Lower leg skin (tissue), 4 donors: ENCODE measurements at places on chromosomes 16 and 17. TPM values are rescaled to one million over a fixed set of nuclear protein-coding genes. Genes with fewer than 3 reads are reported as not detected.

- no peak for DNase-seq
Observed at GRCh38 chr16:73523209-73523608, 475.3 kb upstream of the ZFHX3 start.

DNA sequence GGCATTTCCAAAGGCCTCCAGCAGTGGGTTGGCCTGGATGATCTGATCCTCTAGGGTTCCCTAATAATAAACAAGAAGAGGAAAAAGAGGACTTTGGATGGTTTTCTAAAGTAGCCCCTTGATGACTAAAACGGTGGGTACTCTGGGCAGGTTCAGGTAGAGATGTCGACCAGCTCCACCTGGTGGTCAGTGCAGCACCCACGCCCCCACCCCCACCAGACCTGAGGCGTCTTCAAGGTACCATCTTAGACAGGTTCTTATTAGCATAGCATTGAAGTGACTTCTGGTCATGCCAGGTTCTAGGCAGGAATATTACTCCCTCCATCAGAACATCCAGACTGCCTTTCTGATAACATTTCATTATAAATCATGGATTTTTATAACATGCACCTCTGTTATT lies 15.0 kb downstream of the MYH13 start:
- no peak for DNase-seq

DNA sequence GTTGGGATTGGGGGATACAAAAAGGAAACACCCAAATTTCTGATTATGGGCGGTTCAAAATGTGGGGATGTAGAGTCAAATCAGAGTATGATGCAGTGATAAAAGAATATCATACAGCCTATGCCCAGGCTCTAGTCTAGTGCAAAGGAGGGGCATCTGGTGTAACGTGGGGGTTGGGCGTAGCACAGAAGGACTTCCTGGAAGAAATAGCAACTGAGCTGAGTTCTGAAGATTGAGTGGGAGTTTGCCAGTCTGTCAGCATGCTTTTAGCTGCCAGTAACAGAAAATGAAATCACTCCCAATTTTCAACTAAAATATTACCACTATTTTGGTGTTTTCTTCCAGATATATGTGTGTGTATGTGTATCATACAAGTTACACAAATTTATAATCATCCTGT lies 196.9 kb downstream of the SPECC1 start:
- DNase-seq = no peak

ABCA5 gene
- total RNA-seq = 63.3 TPM

WNT9B gene
- total RNA-seq = 1.1 TPM

ACSM5 gene
- total RNA-seq = 5.5 TPM

GRCh38 chr16:10428433-10429168 lies 42.7 kb downstream of the ATF7IP2 start:
- no peak for DNase-seq

EXOC3L1 gene
- 1.3 TPM for total RNA-seq

DNA sequence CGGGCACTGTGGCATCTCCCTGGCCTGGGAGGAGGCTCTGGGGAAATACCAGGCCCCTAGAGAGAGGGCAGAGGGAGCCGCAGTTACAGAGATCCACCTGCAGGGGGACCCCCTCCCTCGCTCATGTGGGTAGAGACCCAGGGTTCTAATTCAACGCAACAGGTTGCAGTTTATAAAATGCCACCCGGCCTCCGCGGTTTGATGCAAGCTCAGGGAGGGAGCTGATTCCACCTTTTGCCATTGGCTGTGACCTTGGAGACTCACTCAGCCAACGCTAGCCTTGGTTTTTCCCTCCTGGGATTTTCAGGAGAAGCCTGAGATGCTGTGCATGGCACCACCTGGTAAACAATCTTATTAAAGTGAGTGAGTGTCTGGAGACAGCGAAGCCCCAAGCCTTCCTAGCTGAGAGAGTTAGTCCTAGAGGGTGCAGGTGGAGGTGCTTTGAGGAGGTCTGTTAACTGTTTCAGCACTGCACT lies 12.1 kb downstream of the TTLL6 start:
- DNase-seq = no peak

DNA sequence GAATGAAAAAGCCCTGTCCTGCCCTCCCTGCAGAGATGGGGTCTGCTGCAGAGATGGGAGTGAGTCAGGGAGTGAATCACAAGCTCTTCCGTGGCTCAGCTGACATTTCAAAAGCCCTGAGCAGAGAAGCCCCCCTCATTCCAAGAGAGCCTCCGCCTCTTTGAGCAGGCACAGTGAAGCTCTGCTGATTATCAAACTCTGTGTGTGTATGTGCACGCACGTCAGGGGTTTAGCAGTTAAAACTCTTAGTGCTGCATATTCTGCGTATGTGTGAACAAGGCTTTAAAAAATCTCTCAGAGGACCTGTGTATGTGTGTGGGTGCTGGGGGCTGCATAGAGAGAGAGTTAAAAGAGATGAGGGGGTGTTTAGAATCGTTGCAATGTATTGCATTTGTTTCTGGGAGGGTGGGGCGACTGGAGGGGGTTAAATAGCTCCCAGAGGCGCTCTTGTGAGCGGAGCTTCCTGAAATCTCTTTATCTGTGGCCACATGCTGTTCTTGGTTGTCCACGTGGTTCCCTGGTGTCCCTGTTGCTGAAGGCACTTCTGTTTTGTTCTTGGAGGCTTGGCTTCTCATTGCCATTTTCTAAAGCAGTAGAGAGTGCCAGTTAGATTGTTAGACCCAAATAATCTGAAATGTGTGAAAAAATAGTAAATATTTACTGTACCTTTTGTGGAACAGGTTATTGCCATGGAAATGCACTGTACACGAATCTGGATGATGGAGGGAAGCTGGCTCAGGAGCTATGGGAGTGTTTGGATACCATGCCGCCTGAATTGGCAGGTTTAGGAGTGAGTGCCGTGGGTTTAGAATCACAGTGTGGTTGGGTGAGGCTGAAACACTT lies 116.6 kb downstream of the PRKCB start:
- DNase-seq = peak; percentile 68

- DNase-seq = no peak
Observed at GRCh38 chr17:30472238-30472890, 4.8 kb upstream of the GOSR1 start.

GRCh38 chr17:66518677-66519076 lies 216.3 kb downstream of the PRKCA start:
- no peak for DNase-seq

- DNase-seq = no peak
Observed at GRCh38 chr17:72947475-72947874, 145.0 kb downstream of the SLC39A11 start.

DNA sequence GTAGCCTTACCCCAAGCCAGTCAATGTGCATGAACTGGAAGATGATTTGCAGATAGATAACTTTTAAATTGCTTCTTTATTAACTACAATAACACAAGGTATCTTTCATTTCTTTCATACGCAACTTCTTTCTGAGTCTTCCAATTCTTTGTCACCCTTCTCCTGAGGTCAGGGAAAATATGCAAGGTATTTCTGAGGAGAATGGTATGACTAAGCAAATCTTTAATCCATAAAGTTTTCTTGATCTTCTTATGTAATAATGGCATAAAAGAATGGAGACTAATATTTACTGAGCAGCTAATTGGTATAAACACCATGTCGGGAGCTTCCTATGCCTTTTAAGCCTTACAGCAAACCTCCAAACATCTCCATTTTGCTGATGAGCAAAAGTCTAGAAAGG lies 438.9 kb downstream of the KCNJ2 start:
- no peak for DNase-seq

DNA sequence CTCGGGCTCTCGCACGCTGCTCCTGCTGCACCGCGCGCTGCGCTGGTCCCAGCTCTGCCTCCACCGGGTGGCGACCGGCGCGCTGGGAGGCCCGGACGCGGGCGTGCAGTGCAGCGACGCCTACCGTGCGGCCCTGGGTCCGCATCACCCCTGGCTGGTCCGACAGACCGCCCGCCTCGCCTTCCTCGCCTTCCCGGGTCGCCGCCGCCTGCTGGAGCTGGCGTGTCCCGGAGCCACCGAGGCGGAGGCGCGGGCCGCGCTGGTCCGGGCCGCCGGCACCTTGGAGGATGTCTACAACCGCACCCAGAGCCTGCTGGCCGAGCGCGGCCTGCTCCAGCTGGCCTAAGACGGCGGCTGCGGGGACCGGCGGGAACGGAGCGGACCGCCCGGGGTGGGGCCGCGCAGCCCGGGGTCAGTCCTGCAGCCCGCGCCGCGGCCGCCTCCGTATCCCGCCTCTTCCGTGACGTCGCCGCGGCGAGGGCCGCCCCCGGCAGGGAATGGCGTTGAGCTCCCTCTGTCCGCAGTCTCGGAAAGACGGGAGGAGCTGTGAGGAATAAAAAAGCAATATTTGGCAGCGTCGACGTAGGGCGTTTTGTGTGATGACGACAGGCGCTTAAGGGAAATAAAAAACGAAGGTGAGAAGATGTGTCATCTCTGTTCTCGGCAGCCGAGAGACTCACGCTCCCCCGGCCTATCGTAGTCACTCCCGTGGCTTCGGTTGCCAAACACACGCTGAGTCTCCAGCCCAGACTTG lies 1.4 kb downstream of the GLTPD2 start:
- peak; percentile 96 for DNase-seq

- no peak for DNase-seq
Observed at GRCh38 chr16:85221771-85222154, 109.5 kb upstream of the CIBAR2 start.

DNA sequence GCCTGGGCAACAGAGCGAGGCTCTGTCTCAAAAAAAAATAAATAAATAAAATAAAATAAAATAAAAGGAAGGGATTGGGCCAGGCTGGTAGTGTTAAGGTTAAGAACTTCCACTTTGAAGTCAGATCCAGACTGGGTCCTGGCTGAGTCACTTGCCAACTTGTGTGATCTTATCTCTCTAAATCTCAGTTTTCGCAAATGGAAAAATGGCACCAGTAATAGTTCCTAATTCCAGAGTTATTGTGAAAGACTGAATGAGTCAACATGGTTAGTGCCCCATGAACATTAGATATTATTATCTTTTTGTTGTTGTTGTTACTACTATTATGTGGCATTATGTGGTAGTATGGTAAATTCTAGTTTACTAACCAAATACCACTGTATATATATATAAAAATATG lies 188.0 kb upstream of the AXIN2 start:
- DNase-seq = no peak

KCNJ18 gene
- total RNA-seq = 29.6 TPM

GRCh38 chr16:30429418-30429677 lies 482 bp downstream of the DCTPP1 start:
- no peak for DNase-seq

CD300H gene
- total RNA-seq = not detected

- DNase-seq = no peak
Observed at GRCh38 chr16:63922560-63922959, 1199.3 kb downstream of the CDH11 start.

SLC52A1 gene
- 6.1 TPM for total RNA-seq

ARHGAP44 gene
- total RNA-seq = 2.9 TPM

GRCh38 chr16:19542138-19542821 lies 13.2 kb upstream of the VPS35L start:
- DNase-seq = no peak

DNA sequence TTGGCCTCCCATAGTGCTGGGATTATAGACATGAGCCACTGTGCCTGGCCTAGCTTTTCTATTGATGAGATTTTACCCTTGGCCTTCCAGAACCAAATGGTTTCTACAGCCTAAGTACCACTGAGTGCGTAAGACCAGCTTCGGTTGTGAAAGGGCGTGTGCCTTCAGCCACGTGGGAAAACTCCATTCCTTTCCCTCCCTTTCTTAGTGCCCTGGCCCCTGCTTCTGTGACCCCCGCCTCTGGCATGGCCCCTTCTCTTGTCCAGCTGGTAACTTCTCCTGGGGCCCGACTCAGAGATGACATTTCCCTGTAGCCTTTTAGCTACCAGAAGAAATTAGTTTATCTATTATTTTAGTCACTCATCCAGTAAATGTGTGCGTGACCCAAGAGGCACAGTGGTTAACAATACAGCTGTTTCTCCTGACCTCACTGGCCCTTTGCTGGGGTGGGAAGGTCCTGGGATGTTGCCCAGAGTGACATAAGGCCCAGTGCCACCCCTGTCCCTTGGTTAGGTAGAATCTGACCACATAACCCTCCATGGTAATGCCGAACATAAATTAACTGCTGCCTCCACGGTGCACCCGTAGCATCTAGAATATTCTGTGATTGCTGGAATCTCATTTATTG lies 97.3 kb downstream of the PLCG2 start:
- no peak for DNase-seq

DNA sequence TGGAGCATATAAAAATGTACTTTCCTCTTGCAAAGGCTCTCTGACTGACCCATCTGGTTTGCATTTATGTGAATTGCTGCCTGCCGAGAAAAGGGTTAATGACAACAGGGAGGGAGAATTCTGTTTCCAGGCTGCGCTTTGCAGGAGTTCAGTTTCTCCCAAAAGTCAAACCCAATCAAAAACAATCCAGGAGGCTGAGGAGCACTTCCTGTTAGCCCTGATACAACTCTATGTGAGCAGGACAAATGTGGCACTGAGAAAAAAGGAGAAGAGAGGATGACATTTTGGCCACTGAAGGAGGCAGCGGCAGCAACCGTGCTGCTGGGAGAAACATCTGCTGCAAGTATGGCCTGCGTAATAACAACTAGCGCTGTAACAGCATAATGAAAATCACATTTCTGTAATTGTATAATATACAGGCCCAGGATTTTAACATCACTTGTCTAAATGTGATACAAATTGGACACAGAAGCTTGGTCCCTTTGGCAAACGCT lies 26.8 kb upstream of the ELAC2 start:
- DNase-seq = peak; percentile 83

- DNase-seq = no peak
Observed at GRCh38 chr17:73387746-73388577, 76.2 kb upstream of the CDC42EP4 start.

DNA sequence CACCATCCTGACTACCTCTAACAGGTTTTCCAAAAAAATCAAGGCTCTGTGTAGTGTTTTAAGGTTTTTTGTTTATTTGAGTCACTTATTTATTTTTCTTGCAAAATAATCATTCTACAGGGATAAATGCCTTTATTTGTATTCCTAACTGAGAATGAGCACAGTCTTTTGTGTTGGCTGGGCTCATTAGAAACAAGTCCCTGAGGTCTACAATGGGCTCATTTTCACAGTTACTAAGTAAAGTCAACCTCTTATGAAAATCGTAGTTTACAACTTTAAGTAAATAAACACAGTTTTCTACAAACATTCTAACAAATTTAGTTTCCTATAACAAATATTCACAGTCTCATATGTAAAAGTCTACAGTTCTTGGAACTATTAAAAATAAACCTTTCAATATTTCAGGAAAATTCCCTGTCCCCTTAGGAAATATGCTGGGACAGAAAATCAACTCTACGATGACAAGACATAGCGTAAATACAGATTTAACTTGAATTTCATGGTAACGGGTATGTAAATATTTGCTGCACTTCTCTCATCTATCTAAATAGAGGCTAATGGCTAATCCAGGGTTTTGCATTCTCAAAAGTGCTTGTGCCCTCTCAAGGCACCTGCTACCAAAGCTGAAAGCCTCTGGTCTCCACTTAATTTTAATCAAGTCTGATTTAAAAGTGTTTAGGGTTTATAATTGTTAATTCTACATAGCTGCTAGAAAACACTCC lies 31.5 kb upstream of the CDH5 start:
- no peak for DNase-seq

DNA sequence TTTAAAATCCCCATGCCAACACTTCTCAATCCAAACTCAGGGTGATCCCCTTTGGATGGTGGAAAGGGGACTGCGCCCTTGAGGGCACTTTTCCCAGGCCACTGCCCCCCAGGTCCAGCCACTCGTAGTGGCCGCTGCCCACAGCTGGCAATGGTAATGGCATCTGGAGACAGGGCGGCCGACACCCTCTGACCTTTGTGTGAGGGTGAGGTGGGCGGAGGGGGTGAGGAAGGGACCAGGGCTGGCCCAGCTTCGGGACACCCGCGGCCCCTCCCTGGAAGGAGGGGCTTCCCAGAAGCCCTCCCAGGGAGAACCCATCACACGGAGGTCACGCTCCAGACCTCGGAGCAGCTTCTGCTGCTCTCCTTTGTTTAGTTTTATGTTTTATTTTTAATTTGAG lies 289.7 kb downstream of the FOXL1 start:
- no peak for DNase-seq

CDH11 gene
- 57.3 TPM for total RNA-seq
